A549 treated with AZD2906 at 1 μM for 4 hours (cell line): ENCODE measurements at places on chromosomes 4 and X. TPM values are rescaled to one million over a fixed set of nuclear protein-coding genes. Genes with fewer than 3 reads are reported as not detected.

NAP1L2 gene
- 0.94 to 1.1 TPM (median 1.0 TPM) in 5 replicates for total RNA-seq

SPANXB1 gene
- total RNA-seq, result 1.4 to 3.1 TPM (median 2.2 TPM) in 5 replicates

PABPC5 gene
- total RNA-seq, result 0.06 TPM in 1 of 5 replicates, not detected in the others

PCDH10 gene
- 0.10 to 0.14 TPM (median 0.11 TPM) in 5 replicates for total RNA-seq

BGN gene
- total RNA-seq, result 0.03 TPM in 1 of 5 replicates, not detected in the others

DCAF12L1 gene
- total RNA-seq, result not detected in 5 replicates

GATA1 gene
- not detected in 5 replicates for total RNA-seq

SPATA4 gene
- total RNA-seq, result 0.13 to 0.45 TPM (median 0.24 TPM) in 5 replicates

GAGE13 gene
- not detected in 5 replicates for total RNA-seq

SSX2 gene
- not detected in 5 replicates for total RNA-seq

CXCL1 gene
- total RNA-seq, result 5.3 to 6.6 TPM (median 6.2 TPM) in 5 replicates

FAM9C gene
- total RNA-seq, result 0.01 to 0.05 TPM in 2 of 5 replicates, not detected in the others
